Adipocyte (in vitro differentiated cells): ENCODE measurements at places on chromosomes 5 and 9.

- DNase-seq: peak; percentile 38
Measured at GRCh38 chr5:135154197-135154596, 120.2 kb upstream of the PITX1 start.

GRCh38 chr9:111992523-111992922, 95.9 kb downstream of the UGCG start:
- DNase-seq: peak; percentile 32

DNA sequence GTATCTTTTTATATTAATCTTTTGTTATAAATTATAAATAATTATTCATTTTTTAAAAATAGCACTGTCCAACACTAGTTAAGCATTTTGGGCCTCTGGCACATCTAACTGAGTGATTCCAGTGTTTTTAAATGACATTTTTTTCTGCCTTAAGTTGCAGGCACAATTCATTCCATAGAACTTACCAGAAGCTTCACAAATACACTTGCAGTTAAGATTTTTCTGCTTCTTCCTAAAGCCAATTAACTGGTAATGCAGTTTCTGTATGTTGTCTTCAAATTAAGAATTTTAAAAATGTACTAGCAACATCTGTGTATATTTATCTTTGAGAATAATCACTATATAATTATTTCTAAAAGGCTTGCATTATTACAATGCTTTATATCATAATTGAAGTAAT, 11.2 kb upstream of the NFIB start:
- DNase-seq: no peak

DNA sequence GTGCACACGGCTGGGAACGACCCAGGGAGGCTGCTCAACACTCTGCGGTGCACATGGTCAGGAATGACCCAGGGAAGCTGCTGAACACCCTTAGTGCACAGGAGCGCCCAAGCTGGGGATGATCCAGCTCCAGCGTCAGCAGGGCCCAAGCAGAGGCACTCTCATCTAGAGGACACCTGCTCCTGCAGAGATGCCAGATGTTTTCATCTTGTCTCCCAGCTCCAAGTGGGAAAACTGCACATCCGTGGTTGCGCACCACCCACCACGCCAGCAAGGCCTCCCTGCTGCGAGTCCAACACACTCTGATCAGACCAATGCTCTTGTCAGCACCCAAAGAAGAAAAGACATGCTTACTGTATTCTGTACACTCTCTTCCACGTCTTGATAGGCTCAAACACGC, 34.1 kb downstream of the UBE2QL1 start:
- DNase-seq: no peak

DNA sequence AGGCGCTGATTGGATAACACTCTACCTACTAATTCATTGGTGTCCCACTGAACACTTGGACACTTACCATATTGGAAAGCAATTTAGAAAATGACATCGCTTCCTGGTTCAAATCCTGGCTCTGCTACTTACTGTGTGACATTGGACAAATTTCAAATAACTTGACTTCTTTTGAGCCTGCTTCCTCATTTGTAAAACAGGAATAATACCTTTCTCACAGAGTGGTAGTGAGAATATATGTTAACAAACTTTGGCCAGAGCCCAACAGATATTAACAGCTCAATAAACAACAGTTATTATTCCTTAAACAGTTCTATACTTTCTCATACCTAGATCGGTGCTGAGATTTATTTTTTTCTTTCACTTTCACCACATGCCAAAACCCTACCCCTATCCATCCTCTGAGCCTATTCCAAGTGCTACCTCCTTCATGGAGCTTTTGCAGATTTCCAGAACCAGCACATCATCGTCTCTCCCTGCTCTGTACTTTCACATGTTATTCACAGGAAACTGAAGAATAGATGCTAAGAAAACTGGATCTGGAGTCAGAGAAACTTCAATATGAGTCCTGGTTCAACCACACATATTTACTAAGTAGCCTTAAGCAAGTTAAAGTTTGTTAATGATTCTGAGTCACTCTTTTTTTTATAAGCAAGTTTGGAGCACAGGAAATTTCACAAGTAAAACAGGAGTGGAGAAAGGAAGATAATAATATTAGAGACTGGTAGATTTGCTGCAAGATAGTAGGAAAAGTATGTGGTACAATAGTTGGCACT, 92.3 kb downstream of the STRBP start:
- DNase-seq: no peak

DNA sequence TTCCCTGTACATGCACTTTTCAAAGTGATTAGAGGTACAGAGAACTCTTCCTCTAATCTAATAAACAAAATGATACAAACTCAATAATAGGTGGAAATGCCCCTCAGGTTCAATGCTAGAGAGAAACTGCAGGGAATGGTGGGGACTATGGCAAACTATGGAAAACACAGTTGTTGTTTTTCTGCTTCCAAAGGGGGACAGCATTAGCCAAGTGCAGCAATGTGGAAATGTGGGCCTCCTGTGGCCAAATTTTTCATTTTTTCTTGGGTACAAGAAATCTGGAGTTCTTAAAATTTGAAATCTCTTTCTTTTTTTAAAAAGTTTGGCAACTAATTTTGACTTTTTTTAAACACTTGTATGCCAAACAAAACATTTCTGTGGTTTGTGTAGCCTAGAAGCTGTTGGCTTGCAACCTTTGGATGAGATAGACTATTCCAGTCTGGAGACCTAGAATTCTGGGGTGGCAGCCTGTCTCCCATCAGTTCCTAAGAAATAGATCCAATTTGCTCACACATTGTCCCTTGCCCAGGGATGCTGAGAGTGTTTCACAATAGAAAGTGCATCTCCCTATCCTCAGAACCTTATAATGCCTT, 218.6 kb downstream of the PAPPA start:
- DNase-seq: no peak

DNA sequence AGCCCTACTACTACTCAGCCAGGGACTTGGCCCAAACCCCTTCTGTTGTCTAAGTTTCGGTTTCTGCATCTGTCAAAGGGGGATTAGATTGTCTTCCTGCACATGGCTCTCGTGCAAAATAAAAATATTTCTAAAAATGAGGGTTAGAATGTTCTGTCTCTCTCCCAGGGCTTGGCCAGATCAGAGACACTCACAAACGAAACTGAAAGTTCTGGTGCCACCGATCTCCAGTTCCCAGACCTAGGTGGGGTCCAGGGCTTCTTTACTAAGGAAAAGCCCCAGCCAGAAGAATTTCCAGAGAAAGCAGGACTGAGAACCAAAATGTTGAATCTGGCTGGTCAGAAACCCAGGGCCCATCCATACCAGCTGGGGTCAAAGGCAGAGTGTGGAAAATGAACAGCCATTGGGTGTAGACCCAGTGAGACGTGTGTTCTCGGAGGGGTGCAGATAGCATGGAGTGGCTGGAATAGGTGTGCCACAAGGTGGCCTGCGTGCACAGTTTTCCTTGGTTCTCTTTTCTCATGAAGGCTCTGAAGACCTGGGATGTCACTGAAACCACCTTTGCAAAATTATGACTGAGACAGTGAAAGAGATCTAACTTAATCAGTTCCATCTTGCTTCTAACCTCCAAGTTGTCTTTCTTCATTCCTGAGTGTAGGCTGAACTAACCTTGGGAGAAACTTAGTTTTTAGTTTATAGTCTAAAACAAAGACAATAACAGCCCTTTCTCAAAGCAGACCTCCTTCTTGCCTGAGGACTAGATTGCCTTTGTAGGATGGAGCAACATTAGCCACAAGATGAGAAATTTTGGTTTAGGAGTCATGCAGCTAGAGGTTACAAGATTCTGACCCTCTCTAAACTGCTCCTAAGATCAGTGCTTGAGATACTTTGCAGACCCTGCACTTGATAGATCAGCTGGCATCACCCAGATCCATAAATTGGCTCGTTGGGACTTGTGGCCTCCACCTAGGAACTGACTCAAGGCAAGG, 2.3 kb upstream of the SLC23A1 start:
- DNase-seq: peak; percentile 43

- DNase-seq: peak; percentile 50
Measured at GRCh38 chr9:127801955-127802575, 617 bp upstream of the FPGS start.
